ENCODE measurements at places on chromosomes 3 and 15.

- no peak for DNase-seq
Measured at GRCh38 chr3:107674371-107674770, 151.6 kb downstream of the BBX start.

GRCh38 chr3:21913791-21914190 lies 162.8 kb upstream of the ZNF385D start:
- DNase-seq, result no peak

DNA sequence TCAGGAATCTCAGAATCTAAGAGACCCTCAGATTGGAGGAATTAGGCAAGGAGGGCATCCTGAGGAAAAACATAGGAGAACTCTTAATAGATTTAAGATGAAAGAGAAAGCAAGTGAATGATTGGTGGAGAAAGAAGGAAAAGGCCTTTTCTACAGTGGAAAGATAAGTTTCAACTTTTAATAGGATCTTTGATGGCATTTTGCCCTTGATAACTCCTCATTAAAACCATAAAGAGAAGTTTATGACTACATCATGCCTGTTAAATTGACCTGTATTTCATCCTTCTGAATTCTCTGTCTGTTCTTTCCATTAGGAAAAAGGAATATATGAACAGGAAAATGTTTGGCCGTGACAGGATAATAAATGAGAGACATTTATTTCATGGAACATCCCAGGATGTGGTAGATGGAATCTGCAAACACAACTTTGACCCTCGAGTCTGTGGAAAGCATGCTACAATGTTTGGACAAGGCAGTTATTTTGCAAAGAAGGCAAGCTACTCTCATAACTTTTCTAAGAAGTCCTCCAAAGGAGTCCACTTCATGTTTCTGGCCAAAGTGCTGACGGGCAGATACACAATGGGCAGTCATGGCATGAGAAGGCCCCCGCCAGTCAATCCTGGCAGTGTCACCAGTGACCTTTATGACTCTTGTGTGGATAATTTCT lies 30.1 kb downstream of the TIPARP start:
- DNase-seq, result no peak

- no peak for DNase-seq
Measured at GRCh38 chr3:34260271-34261000, 462.0 kb downstream of the PDCD6IP start.

GRCh38 chr3:60386306-60386705 lies 864.9 kb downstream of the FHIT start:
- no peak for DNase-seq

DNA sequence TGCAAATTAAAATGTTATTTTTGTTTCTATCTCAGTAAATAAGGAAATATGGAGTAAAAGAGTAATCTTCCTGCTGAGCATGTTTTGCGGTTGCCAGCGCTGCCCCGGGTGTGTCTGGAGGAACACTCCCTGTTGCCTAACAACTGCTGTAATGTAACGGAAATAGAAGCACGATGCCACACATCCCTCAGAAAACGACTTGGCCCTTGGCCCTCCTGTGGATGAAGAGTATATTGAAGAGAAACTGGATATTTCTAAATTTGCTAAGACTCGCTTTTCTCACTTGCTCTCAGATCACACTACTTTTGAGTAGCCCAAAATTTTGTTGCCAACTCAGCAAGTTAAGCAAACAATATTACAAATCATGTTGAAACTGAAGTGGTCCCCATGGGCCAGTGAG lies 18.9 kb downstream of the CX3CR1 start:
- DNase-seq, result peak; percentile 10

DNA sequence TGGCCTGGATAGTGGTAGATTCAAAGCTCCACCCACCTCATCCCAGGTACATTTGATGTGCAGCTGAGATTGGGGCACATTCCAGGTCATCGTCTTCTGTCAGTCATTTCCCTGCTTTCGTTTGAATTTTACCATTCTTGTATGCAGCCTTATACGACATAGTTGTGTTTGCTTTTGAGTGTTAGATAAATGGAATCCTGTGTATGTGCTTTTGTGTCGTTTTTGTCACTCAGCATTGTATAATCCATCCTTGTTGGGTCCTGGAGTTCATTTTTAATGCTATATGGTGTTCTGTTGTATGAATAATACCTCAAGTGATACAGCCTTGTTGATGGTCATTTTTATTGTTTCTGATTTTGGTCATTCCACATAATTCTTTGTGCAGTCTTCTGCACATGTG lies 7.3 kb downstream of the RCCD1 start:
- no peak for DNase-seq

GRCh38 chr15:45084163-45084562 lies 29.8 kb downstream of the DUOX2 start:
- DNase-seq, result no peak

DNA sequence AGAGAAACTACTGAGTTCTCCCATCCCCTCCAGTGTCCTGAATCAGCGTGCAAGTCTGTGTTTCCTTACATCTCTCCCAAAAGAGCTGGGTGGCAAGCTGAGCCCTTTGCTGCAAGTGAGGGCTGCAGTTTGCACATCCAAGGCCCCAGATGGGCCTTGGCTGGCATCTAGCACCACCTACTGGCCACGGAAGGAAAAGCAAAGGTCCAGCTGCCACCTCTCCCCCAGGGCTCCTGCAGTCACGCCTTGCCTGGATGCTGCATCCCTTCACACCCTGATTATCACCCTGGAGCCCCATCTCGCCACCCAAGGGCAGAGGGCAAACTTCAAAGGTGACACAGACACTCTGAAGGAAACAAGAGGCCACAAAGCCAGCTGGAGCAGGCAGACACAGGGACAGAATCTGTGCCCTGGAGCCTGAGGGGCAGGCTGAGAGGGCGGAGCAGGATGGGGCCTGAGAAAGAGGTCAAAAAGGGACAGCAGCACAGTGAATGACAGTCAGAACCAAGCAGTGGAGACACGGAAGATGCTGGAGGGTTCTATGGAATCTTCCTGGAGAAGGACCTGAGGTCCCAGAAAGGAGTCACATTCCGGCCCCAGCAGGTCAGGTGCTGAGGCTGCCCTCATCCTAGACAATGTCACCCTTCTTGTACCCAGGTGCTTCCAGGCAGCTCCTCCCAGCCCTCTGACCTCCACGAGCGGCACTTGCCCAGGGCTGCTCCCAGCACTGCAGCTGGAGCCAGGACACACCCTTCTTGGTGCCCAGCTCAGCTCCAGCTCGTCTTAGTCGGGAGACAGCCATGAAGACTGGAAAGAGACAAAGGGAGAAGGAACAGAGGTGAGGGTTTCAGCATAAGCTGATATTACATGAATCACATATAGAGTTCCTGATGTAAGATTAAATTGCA lies 18.3 kb upstream of the NTRK3 start:
- no peak for DNase-seq

- no peak for DNase-seq
Measured at GRCh38 chr3:41200669-41201021, 1.3 kb downstream of the CTNNB1 start.

DNA sequence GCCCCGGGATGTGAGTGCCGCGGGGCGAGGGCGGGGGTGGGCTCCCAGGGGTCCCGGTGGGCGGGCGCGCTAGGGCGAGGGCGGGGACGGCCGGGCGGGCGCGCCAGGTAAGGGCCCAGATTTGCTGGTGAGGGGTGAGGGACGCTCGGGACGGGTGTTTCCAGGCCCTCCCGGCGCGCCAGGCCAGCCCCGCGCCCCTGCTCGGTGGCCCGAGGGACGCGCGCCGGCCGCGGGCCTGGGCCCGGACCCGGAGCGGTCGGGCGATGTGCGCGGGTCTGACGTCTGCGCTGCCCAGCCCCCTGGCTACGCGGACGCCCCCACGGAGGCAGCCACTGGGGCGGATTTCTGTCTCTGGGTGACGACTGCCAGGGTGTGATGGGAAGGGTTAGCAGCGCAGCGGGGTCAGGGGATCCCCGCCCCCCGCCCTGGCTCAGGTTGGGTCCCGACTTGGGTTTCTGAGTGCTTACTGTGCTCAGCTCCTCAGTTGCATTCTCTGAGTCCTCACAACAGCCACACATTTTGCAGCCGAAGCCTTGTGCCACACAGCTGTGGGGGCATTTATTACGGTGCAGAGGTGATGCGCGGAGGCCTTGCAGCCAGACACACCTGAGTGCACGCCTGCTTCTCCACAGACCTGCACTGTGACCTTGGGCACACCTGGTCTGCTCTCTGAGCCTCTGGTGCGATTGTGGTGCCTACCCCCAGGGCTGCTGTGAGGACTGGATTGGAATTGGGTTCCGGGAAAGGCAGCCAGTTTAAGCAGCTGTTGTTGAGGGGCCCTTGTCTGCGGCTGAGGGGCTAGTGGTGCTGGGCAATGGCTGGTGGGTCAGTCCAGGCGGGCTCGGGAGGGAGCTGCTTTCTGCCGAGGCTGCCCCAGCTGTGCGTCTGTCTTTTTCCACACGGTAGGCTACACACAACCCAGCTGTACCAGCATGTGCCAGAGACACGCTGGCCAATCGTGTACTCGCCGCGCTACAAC lies 523 bp downstream of the HDAC11 start:
- DNase-seq, result peak; percentile 48

DNA sequence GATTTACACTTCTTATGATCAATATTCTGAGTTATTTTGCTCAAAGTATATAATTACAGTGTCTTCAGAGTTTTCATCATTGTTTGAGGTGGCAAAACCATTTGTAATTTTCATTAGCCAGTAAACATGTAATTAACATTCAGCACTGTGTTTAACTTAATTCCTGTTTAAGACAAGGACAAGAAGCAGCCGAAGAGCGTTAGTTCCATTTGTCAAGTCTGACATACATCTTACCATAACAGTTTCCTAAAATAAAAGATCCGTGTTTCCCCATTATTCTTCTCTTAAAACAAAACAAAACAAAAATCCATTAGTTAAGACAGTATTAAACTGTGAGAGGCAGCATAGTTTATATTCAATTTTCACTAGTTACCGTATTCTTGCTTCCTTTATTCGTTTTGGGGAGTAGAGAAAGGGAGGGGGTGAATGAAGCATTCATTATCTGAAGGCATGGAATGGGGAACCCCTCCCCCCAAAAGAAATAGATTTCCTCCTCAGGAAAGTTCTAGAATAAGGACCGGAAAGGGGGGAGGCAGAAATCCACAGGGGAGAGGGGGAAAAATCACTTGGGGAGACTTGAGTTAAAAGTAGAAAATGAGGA lies 5.5 kb upstream of the NR2F2 start:
- DNase-seq, result no peak

DNA sequence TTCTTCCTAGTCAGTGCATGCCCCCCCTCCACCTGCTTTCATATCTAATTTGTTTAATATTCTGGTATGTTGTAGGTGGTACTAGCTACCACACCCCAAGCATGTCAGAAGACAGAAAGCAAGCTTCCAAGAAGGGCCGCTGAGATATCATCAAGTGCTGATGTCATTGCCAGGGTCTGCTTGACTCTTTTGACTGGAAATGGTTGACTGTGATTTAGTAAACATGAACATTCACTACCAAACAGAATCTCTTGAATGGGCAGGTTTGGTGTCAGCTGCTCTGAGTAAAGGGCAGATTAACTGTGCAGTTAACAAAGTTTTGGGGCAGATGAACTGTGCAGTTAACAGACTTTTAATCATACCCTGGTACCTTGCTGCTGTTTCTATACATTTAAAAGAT lies 244.2 kb upstream of the SATB1 start:
- no peak for DNase-seq

GRCh38 chr3:187049462-187050101 lies 89.7 kb downstream of the RPL39L start:
- DNase-seq, result no peak

- DNase-seq, result no peak
Measured at GRCh38 chr3:45807133-45807532, 10.8 kb upstream of the SLC6A20 start.

- DNase-seq, result no peak
Measured at GRCh38 chr3:28826840-28827239, 454.0 kb upstream of the RBMS3 start.

DNA sequence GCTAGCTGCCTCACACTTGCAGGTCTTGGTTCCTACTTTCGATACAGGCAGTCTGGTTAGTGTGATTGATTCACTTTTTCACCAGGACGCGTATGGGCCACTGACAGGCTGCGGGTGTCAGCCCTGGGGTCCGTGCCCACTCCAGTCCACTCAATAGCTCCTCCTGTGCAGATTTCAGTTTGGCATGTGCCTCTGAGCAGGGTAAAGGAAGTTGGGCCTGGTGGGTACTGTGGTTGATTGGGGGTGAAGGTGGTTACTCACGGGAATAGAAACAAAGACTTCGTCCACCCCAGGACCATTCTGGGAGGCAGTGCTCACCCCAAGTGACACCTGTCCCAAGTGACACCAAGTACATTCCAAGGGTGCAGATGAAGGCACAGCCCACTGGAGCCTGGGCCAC lies 62.3 kb downstream of the EPHB1 start:
- no peak for DNase-seq

GRCh38 chr15:26838742-26839460 lies 28.0 kb upstream of the GABRA5 start:
- DNase-seq, result no peak

- no peak for DNase-seq
Measured at GRCh38 chr15:95018888-95019545, 787.7 kb downstream of the MCTP2 start.

GRCh38 chr3:25465266-25465860 lies 37.3 kb downstream of the RARB start:
- no peak for DNase-seq

GRCh38 chr15:67495585-67495984 lies 25.3 kb upstream of the C15orf61 start:
- DNase-seq, result no peak

- DNase-seq, result no peak
Measured at GRCh38 chr15:83561661-83562060, 92.3 kb upstream of the ADAMTSL3 start.

- no peak for DNase-seq
Measured at GRCh38 chr3:62149962-62150361, 223.4 kb downstream of the FEZF2 start.

DNA sequence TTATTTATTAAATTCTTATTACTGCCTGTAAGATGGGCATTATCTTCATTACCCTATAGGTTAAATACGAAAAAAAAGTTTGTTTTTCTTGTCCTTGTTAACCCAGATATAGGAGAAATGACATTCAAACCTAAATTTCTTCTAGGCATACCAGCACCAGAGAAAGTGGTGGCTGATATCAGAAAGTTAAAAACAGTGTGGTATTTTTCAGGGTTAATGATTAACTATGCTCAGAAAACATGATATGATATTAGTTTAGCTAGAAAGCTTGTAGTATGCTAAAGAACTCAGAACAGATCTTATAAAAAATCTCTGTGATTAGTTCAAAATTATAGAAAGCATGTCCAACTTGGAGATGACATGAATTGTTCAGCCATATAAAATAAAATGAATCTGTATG lies 630.5 kb upstream of the EPHA6 start:
- no peak for DNase-seq

DNA sequence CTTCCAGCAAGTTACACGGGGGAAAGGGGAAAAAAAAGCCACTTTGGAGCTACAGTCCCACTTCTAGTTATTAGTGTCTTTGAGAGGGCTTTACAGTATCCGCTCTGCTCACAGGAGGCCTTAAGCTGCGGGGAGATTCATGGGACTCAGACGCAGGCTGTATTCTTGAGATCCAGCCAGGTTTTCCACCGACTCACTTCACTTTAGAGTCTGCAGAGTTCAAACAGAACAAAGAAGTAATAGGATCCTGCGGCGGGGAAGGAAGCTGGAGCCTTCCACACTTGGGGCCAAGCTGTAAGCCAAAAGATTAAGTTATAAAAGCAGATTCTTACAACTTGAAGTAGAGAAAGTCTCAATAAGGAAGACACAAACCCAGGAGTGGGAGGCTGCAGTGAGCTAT lies 60.2 kb upstream of the FAM174B start:
- DNase-seq, result no peak
